ENCODE measurements at places on chromosomes 6 and 20. TPM values are rescaled to one million over a fixed set of nuclear protein-coding genes. Genes with fewer than 3 reads are reported as not detected.

The WASF1 gene
- 14.1 TPM for total RNA-seq

The RANBP9 gene
- total RNA-seq: 28.6 TPM

The PNLDC1 gene
- total RNA-seq: not detected

The PRPH2 gene
- not detected for total RNA-seq

The VNN1 gene
- total RNA-seq: 1.4 TPM

The MUCL3 gene
- total RNA-seq: 0.13 TPM
